CD4-positive, alpha-beta T cell treated with Interleukin-4 for 4 hours (primary cell): ENCODE measurements at places on chromosomes 13 and 19.

- DNase-seq: no peak
These were observed 5.1 kb upstream of the ZNF77 start for GRCh38 chr19:2949939-2950285.

DNA sequence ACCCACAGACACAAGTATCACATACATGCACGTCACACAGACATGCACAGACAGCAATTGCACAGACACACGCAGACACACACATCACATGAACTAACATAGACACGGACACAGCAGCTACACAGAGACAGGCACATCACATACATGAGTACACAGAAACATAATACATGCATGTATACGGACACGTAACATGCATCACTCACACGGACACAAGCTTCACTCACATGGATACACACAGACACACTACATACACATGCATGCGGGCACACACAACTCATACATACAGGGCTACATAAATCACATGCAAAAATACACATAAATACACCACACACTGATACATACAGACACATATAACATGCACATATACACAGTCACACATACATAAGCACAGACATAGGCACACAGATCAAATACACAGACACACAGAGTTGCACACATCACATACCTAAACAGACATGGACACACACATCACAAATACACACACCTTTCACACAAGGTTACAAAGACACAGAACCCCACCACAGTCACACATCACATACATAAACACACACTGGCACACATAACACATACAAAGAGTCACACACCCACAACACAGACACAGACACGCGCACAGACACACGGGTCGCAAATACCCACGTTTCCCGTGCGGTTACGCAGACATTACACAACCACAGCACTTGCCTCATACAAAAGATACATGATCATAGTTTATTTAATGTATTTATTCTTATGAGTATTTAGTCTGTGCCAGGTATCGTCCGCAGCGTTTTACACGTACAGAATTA, 1.1 kb upstream of the LMTK3 start:
- peak; percentile 15 for DNase-seq

DNA sequence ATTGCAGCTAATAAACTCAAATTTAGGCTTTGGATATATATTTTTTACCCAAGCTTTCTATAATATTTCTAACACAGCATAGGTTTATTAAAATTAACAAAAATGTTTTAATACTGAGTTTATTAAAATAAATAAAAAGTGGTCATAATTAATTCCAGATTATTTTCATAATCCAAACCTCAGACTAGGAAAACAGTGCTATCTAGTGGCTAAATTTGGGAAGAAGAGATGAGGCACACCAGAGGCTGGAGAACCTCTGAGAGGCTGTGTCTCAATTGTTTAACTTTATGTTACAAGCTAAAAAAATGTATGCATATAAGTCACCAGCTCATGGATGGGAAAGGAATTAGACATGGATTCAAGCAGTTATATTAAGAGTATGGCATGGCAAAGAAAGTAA, 392.5 kb downstream of the DIAPH3 start:
- no peak for DNase-seq

GRCh38 chr13:68929075-68929745, 1178.4 kb upstream of the ATXN8OS start:
- no peak for DNase-seq

- DNase-seq: no peak
These were observed 104.2 kb downstream of the TDRD3 start for GRCh38 chr13:60501236-60501635.

GRCh38 chr19:19140476-19140875, 2.2 kb upstream of the TMEM161A start:
- no peak for DNase-seq

- DNase-seq: peak; percentile 42
These were observed at the start of gene UBE2M for GRCh38 chr19:58558066-58558622. TSS of gene UBE2M (minus strand) at chr19:58558611. CDS start at chr19:58558381, 230 bp downstream.

- DNase-seq: no peak
These were observed 226.6 kb downstream of the PCCA start for GRCh38 chr13:100315522-100315921.

- no peak for DNase-seq
These were observed 1.7 kb downstream of the PDE4A start for GRCh38 chr19:10422046-10422461.

DNA sequence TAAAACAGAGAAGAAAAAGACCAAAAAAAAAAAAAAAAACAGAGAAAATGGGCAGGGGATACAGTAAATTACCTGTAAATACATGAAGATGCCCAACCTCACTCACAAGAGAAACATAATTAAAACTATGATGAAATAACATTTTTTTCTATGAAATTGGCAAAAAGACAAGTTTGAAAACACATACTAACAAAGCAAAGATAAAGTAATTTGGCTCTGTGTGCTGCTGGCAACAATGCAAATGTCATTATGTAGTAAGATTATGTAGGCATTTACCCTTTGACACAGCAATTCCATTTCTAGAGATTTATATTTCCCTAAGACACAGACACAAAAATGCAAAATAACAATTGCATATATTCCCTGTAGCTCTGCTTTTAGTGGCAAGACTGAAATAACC, 20.2 kb downstream of the ZC3H13 start:
- DNase-seq: no peak

DNA sequence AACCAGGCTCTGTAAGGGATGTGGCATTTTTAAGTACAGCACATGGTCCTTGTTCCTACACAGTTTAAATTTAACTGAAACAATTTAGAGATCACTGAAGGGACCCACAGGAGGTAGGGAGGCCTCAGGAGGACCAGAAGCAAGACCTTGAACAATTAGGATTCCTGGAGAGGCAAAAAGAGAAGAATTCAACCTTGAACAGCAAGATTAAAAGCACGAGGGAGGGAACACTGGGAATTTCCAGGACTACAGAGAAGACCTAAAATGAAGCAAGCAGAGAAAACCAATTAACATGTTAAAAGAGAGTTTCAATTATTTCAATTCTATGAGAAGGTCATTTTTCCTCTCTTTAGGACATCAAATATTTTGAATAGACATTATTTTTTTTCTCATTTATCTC, 160.3 kb downstream of the KCTD12 start:
- DNase-seq: no peak

DNA sequence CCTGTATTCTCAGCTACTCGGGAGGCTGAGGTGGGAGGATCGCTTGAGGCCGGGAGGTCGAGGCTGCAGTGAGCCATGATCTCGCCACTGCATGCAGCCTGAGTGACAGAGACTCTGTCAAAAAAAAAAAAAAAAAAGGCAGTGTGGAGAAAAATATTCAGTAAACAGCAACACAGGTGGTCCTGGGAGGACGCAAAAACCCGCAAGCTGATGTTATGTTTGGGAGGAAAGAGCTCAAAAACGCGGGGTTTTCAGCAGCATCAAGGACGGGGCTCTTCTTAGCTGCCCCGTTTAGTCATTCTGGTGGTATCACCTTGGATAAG, 599 bp upstream of the ZNF784 start:
- DNase-seq: no peak

DNA sequence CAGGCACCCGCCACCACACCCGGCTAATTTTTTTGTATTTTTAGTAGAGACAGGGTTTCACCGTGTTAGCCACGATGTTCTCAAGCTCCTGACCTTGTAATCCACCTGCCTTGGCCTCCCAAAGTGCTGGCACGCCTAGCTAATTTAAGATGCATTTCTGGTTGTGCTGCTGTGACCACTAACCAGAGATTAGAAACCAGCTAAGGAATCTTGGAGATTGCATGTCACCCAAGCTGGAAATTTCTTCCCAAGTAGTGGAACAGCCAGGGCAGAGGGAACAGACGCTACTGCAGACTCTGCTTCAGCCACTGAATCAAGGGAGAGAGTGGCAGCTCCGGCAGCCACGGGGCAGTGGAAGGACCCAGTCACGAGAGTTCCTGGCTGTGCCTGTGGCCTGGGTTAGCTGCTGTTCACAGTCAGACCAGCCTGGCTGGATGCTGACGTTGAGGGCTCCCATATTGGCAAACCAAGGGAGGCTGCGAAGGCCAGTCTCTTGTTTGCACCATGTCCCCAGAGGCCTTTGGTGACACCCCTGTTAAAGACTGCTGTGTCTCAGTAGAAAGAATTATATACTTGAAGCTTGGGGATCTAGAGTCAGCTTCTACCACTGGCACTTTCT, 7.9 kb downstream of the TPM4 start:
- no peak for DNase-seq

DNA sequence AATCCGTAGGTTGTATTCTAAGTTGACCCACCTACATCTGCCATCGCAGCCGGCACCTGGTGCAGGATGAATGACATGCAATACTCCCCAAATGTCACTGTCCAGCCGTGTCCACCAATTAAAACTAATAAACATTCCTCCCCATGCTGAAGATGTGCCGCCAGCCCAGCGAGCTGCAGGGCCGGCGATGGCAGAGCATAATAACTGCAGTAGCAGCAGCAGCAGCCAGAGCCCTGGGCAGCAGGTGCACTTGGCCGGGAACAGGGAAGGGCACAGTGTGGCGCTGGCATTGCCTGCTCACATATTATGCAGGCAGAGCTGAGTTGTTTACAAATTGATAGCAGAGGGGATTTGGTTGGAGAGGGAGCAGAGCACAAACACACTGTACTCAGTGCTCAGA, 754.9 kb downstream of the OLFM4 start:
- DNase-seq: no peak

- DNase-seq: no peak
These were observed 8.5 kb downstream of the MLLT1 start for GRCh38 chr19:6271251-6271650.

DNA sequence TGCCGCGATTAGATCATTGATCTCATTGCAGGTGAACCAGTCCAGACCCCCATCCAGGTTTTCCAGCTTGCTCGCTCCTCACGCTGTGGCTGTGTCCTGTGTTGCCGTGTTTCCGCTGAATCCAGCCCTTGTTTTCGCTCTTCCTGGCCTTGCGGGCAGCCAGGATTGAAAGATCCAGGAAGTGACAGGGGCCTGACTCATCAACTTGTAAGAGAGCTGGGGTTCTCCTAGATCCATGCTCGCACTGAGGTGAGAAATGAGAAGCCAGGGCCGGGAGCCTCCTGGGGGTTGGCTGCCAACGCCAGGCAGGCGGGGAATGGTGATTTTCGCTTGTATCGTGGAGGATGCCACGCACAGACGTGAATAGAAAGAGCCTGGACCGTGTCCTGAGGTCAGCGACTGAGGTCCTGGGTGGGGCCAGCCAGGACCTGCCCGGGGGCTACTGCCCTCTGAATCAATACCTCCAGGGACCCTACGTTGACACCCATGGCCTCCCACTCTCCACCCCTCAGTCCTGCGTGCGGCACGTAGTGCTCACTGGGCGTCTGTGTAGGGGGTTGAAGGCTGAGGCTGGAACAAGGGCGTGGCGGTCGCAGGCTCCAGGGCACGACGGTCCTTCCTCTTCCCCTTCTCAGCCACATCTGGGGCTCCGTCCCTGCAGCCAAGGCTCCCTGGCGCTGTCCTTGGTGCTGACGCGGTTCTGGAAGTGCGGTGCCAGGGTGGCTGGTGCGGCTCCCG, 7.3 kb upstream of the PTPRH start:
- DNase-seq: peak; percentile 23

- no peak for DNase-seq
These were observed 90.5 kb downstream of the COL4A2 start for GRCh38 chr13:110397436-110398115.

DNA sequence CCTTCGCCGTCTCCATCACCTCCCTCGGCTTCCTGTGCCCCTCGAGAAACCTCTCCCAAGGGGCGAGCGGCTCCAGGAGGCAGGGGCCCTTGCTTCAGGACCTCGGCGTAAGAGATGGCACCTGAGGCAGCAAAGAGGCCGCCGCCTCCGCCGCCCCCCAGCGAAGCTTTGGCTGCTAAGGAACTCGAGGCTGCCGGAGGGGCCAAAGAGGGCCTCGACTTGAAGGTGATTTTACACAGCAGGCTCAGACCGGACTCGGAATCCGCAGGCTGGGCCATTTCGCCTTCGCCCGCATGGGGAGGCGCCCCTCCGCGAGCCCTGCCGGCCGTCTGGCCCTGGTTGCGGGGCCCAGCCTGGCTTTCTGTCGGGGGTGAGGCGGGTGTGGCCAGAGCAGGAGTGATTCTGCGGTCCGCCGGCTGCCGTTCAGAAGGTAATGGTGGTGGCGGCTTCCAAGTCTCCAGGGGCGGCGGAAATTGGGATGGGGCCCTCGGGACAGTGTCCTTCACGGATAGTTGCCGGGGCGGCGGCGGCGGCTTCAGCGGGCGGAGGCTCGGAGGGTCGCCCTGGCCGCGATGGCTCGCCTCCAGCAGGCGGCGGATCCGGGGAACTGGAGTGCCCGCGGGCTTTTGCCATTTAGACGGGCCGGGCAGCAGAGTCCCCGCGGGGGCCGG, 1.4 kb downstream of the GGN start:
- no peak for DNase-seq

GRCh38 chr13:44237881-44238421, 135.7 kb upstream of the SERP2 start:
- no peak for DNase-seq

GRCh38 chr13:40776681-40777165, 5.7 kb upstream of the MRPS31 start:
- DNase-seq: peak; percentile 82

DNA sequence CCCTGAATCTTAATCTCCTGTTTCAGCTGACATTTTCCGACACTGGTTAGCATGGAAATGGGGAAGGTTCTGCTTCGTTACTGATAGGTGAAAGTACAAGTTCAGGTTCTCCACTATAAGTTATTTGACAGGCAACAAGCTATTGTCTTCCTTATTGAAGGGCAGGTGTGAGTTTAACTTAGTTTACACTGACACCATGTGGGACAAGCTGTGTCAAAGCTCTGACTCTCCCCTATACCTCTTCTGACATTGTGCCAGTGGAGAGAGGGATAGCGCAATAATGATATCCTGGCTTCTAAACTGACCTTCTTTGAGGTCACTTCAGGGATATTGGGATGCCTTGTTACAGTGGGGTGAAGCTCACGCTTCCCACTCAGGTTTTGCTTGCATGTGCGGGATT, 587.0 kb upstream of the SLITRK5 start:
- DNase-seq: no peak

- no peak for DNase-seq
These were observed 204.4 kb downstream of the LACC1 start for GRCh38 chr13:44084146-44084545.

DNA sequence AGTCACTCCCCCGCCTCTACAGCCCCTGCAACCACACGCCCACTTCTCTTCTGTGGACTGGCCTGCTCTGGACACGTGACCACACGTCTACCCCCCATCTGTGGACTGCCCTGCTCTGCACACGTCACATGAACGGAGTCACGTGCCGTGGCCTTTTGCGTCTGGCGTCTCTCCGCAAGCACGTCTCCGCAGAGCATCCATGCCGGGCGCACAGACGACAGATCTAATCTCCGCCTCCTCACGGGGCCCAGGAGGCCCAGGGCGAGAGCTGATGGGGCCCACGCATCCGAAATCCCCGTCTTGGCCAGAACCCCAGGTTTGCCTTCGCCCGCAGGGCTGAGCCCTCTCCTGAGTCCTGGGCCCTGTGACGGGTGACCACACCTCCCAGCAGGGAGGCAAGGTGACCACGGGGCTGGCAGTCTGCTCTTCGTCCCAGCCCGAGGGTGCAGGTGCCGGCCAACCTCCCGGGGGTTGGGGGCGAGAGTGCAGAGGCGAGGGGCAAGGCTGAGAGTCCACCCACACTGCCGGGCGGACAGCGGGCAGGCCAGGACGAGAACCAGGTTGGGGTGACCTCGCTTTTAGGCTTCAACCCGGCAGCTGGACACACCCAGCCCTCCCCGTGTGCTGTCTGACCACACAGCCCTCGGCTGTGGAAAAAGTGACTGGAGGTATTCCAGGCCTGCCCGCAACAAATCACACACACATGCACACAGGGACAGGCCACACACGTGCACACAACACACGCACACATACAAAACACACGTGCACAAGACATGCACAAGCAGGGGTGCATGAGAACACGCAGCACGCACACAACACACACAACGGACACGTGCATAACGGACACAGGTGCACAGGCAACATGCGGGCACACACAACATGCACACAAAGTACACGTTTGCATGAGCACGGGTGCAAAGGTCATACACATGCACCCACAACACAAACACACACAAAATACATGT, 3.9 kb downstream of the SBNO2 start:
- DNase-seq: no peak
